Mucosa of gallbladder (tissue), 1 donor: ENCODE measurements at places on chromosomes 7 and 10. TPM values are rescaled to one million over a fixed set of nuclear protein-coding genes. Genes with fewer than 3 reads are reported as not detected.

MYO1G gene
- total RNA-seq: 6.0 TPM

DNA sequence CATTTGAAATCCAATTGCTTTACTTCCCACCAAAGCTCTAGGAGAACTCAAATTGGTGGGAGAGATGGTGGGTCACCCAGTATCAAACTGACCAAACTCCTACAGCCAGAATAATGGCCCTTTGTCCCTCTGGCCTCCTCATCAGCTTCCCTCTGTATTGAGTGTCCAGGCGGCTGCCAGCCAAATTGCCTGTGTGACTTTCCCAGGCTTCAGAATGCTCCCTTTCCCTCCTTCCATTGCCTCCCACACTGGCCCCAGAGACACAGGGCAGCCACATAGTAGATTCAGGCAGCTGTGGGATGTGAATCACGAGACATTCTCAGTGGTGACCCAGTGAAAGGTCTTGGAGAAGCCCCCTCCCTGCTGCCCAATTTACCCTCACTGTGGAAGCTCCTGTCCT is 12.7 kb upstream of the VDAC2 start:
- DNase-seq: no peak

GRCh38 chr10:71085689-71086438 is 126.5 kb upstream of the UNC5B start:
- DNase-seq: peak; percentile 8

TCAF2 gene
- total RNA-seq: 8.9 TPM

- DNase-seq: peak; percentile 19
Measured at GRCh38 chr7:157139111-157139809, 534 bp downstream of the UBE3C start.

SLC13A1 gene
- total RNA-seq: 132 TPM

DNA sequence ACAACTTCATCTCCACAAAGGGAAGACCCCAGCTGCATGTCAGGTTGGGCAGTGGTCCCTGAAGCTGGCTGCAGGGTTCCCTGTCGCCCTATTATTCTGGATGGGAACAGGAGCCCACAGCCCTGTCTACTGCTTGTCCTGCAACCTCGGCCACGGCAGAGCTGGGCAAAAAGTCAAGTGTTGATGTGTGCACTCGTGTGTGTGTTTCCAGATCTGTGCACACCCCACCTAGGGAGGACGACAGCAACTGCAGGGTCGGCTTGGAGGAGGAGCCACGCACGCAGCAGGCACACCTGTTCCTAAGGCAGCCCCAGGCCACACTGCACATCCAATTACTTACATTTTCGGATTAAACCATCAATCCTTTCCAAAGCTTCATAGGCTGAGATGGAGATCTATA is 23.6 kb downstream of the PITRM1 start:
- no peak for DNase-seq

DNA sequence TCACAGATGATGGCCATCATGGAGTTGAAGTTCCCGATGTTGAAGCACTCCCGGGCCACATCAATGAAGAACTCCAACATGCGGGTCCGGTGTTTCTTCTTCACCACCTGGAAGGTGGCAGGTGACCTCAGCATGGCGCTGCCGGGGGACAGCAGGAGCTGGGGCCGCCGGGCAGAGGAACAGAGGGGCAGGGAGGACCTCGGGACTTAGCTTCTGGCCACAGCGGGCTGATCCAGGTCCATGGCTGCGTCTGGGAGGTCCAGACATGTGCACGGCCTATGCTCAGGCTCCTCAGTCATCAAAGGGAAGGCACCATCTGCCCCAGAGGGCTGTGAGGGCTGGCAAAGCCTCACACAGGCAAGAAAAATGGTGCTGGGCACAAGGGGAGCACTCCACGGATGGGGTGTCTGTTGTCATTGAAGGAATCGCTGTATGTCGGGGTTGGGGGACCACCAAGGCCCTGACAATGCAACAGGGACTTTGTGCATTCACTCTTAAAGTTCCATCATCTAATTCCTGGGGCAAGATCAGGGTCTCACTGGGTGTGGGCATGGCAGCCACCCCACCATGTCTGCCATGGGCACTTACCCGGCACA is 60.9 kb downstream of the CSGALNACT2 start:
- peak; percentile 7 for DNase-seq

- no peak for DNase-seq
Measured at GRCh38 chr10:59374916-59375315, 12.6 kb upstream of the FAM13C start.

GRCh38 chr10:33235951-33236350 is 98.5 kb downstream of the NRP1 start:
- no peak for DNase-seq
